ENCODE measurements at places on chromosomes 11 and 22.

GRCh38 chr11:47161134-47161854, 15.4 kb downstream of the ARFGAP2 start:
- DNase-seq = peak; percentile 91

GRCh38 chr22:38353701-38354100, 36.5 kb upstream of the CSNK1E start:
- DNase-seq = no peak

- DNase-seq = no peak
These were observed 9.6 kb downstream of the SERPINH1 start for GRCh38 chr11:75571625-75572024.

- DNase-seq = no peak
These were observed 34.5 kb downstream of the SPATA19 start for GRCh38 chr11:133810766-133811165.

GRCh38 chr11:1521382-1522080, 35.0 kb upstream of the MOB2 start:
- no peak for DNase-seq

DNA sequence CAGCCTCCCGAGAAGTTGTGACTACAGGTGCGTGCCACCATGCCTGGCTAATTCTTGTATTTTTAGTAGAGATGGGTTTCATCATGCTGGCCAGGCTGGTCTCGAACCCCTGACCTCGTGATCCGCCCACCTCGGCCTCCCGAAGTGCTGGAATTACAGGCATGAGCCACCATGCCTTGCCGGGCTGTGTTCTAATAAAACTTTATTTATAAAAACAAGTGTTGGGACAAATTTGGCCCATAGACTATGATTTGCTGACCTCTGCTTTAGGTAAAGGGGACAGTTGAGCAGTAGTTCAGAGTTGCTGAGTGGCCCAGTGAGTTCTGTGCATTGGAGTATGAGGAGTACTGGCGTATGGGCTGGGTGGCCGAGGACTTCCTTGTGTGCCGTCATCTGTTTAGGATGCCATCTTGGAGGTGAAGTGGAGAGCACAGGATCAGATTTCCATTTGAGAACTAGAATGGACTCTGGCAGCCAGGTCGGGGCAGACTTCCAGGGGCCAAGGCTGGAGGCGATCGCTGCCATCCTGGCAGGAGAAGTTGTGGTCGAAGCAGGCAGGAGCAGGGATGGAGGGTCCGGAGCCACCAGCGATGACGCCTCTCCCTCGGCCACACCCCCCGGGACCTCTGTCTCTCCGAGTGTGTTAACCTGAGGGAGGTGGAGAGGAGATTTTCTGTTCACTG, 43.8 kb downstream of the FBLN1 start:
- DNase-seq = no peak

GRCh38 chr22:37910890-37911672, 5.0 kb downstream of the MICALL1 start:
- DNase-seq = no peak

- no peak for DNase-seq
These were observed 11.4 kb upstream of the VSTM5 start for GRCh38 chr11:93861808-93862207.

DNA sequence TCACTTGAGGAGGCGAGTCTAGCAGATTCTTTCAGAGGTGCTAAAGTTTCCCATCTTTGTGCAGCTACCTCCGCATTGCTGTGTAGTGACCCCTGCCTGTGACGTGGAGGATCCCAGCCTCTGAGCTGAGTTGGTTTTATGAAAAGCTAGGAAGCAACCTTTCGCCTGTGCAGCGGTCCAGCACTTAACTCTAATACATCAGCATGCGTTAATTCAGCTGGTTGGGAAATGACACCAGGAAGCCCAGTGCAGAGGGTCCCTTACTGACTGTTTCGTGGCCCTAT, 8.9 kb upstream of the SAMM50 start:
- DNase-seq = peak; percentile 51

GRCh38 chr11:87092159-87092558, 54.4 kb downstream of the TMEM135 start:
- no peak for DNase-seq

DNA sequence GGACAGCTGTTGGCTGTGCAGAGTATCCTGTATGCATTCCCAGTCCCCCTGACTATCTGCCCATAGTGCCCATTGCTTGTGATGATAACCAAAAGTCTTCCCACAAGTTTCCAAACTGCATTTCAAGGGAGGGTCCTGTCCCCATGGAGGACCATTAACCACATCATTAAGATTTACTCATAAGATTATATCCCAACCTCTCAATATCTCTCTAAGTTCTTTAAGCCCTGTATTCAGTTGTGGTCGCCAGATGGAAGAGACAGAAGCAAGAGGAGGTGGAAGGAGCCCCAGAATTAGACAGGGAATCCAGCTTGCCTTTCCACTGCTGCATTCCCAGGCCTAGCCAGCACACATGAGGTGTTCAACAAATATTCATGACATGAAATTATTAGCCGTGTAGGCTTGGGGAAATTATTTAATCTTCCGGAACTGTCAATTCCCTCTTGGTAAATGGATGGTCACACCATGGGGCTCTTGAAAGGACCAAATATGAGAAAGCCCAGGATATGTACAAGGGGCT, 42.6 kb upstream of the TIMP3 start:
- no peak for DNase-seq

DNA sequence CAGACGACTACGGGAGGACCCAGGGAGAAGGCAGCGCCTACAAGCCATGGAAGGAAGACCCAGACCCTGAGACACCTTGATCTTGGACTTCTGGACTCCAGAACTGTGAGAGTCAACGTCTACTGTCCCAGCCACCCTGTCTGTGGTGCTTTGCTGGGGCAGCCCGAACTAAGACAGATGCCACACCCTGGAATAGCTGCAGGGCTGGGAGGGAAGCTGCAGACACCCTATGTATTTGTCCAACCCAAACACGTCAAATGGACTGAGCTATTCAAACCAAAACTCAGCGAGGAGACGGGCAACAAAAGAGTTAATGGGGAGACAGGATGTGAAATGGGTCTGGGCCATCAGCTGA, 169.3 kb downstream of the CTTN start:
- DNase-seq = no peak

GRCh38 chr11:60165951-60166350, 16.9 kb downstream of the MS4A6A start:
- no peak for DNase-seq

- DNase-seq = no peak
These were observed 75.0 kb downstream of the CTTN start for GRCh38 chr11:70473186-70473872.

DNA sequence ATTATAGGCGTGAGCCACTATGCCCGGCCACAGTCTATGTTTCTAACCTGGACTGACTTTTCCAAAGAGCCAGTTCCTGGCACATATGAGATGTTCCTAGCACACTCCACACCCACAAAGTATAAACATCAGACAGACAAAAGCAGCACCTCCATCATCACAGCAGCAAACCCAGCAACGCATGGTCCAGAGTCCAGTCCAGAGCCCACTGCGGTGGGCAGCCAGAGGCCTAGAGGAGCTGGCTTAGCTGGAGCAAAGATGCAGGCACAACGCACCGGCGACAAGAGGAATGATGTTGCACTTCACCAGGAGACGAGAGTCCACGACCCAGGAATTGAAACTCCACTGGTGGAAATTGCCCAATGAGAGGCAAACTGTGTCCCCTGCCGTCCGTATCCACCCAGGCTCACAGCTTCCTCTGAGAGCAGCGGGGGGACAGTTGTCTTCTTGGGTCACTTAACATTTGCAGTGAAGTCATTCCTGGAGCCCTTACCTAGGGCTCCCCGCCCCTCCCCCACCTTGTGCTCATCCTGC, 36.6 kb downstream of the RPS6KA4 start:
- no peak for DNase-seq

DNA sequence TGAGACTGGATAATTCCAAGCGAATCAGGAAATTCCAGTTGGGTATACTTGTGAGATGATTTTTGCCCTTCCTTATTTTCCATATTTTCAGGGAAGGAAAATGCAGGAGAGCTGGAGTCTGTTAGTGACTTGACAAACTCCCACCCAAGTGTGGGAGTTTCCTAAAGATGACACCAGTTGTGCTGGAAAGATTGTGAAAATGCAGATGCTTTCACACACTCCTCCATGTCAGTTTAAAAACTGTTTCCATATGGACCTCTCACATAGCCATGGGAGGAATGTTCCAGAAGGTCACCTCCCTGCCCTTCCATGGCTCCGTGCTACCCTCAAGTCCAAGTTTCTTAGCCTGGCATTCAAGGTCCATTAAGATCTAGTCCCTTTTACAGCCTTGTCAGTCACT, 350.7 kb upstream of the NARS2 start:
- DNase-seq = no peak

GRCh38 chr22:38262051-38262795, 10.6 kb downstream of the TMEM184B start:
- peak; percentile 29 for DNase-seq

DNA sequence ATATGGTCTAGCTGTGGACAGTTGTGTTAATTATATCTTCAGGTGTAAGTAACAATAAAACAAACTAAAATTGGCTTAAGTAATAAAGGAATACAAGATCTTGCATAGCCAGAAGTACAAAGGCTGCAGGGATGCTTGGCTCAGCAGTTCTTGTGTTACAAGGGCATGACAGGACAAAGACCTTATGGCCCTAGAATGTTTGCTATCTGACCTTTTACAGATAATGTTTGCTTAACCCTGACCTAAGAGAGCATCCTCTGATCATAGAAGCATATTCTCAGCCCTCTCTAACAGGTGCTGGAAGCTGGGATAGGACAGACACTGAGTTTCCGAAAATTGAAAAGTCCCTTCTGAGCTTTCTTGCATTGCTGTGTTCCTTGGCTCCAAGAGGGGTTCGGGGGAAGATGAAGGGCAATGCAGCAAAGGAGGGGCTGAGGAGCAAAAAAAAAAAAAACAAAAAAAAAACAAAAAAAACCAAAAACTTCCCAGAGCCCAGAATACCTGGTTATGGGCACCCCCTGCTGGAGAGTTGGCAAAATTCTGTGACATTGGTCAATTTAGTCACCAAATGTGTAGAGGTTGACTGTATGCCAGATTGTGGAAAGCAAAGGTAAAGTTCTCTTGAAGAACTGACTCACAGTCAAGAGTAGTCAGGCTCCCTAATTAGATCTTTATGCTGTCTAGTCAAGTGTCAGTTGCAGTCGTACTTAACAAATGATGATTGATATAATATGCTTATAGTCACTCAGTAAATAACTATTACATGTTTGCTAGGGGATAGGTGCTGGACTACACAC, 10.4 kb upstream of the HIKESHI start:
- peak; percentile 46 for DNase-seq

GRCh38 chr11:66579017-66579606, 10.7 kb upstream of the CTSF start:
- peak; percentile 90 for DNase-seq

DNA sequence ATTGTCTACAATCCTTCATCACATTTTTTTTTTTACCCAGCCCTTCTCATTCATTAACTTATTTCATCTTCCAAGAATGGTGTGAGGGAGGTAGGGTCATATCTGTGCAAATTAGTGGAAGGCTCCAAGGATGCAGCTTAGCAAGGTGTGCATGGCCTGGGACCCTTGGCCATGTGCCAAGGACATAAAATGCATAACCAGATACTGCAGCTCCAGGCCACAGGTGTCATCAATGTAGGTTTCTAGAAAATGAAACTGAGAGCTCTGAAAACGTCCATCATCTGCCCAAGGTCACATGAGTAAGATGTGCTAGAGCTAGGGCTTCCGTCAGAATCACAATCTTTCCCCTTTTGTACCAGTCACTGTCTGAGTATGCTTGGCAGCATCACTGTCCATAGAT, 29.8 kb downstream of the ANKK1 start:
- no peak for DNase-seq

DNA sequence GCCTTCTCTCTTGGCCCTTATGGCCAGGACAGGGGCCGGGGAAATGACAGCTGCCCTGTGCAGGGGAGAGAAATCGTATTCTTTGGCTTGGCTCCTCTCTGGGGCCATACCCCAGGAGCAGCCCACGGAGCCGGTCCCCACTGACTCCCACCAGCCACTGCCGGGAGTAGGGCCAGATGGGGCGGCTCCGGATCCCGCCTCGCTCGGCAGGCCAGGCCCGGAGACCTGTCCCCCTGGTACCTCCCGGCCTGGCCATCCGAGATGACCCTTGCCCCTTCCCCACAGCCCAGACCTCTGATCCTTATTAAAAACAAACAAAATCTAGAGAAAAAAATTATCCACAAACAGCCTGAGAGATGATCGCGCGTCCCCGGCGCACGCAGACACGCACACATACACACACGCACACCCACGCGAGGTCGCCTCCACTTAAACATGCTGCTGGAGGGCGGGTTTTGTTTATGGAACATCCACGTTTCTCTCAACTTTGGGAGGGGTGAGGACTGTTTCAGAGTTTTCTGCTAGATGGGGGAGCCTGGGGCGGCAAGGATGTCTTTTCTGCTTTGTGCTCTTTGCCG, 59.1 kb downstream of the IGLL1 start:
- DNase-seq = peak; percentile 70
